ENCODE measurements at places on chromosomes 2 and 18.

DNA sequence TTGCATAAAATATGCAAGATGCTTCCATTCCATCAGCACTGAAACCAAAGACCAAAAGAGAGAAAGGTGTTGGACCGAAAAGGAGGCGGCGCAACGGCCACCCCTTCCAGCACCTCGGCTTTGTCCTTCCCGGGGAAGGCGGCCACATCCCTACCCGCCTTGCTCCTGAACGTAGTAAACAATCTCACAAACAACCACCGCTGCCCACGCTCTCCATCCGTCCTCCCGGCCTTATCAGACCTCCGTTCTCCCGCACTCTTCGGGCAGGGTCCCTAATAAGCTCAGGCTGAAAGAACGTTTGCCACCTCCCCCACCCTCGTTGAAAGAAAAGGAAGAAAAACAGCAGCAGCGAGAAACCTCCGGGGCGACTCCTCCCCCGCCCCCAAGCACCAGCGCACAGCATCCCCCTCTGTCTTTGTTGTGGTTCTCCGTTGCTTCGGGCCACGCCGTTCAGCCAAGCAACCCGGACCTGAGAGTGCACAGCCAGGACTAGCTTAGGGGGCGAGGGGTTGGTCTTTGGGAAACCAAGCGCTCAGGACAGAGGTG, 4.4 kb downstream of the EVX2 start:
- no peak for DNase-seq

DNA sequence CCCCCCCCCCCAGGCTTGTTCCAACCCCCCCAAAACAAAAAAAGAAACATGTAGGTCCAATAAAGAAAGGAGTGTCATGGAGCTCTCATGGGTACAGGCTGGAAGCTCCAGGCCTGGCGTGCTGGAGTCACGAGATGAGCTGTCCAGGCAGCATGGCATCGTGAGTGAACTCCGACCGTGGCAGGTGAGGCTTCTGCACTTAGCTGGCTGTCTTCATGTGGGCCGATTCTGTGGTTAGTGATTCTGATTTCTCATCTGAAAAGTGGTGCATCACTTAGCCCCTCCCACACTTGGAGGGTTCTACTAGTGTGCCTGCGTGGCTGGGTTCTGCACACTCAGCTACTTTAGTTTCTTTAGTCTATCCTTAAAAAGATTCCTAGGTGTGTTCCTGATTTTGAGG, 126.4 kb upstream of the MGAT5 start:
- DNase-seq, result peak; percentile 44

GRCh38 chr18:78563110-78563509, 416.5 kb upstream of the SALL3 start:
- no peak for DNase-seq

- no peak for DNase-seq
Measured at GRCh38 chr2:207221731-207222130, 56.0 kb upstream of the KLF7 start.

DNA sequence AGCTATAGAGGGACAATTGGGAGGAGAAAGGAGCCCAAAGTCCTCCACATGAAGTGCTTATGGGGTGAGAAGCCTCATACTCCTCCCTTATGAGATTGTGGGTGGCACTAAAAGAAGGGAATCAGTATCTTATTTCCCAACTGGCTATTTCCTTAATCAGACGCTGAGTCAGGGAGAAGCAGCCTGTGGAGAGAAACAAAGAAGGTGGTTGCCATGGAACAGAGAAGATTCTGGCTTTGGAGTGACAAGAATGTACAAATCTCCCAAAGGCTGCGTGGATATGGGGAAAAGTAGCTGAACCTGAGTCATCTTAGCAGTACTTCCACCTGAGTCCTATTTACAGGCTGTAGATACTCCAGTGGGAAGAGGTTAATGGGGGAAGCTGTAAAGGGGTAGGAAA, 115.8 kb upstream of the CWC22 start:
- no peak for DNase-seq
